Suprapubic skin (tissue), 4 donors: ENCODE measurements at places on chromosomes 3 and 15.

DNA sequence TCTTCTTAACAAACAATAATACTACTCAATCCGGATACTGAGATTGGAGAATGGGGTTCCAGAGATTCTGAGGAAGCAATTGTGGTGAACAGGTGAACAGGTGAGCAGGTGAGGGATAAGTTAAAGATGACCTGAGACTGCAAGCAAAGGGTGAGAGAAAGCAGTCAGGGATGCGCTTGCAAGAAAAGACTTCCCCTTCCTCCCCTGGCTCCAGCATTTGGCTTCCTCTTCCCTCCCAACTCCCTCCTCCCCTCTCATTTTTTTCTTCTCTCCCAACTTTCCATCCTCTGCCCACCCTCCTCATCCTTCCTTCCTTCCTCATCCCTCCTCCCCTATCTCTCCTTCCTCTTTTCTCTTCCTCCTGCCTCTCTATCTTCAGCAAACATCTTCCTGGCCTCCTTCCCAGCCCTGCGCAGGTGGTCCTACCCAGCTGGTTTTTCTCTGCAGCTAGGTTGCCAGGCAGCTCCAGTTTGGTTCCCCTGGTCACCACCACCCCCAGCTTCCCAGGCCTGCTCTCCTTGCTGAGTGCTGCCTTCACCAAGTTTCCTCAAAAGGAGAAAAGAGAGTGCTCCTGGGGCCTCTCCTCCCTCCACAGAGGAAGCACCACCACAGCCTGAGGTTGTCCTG lies 10.4 kb upstream of the VIPR1 start:
- DNase-seq = peak; percentile 44

- DNase-seq = no peak
Observed at GRCh38 chr15:68524753-68525584, 53.8 kb upstream of the CORO2B start.

DNA sequence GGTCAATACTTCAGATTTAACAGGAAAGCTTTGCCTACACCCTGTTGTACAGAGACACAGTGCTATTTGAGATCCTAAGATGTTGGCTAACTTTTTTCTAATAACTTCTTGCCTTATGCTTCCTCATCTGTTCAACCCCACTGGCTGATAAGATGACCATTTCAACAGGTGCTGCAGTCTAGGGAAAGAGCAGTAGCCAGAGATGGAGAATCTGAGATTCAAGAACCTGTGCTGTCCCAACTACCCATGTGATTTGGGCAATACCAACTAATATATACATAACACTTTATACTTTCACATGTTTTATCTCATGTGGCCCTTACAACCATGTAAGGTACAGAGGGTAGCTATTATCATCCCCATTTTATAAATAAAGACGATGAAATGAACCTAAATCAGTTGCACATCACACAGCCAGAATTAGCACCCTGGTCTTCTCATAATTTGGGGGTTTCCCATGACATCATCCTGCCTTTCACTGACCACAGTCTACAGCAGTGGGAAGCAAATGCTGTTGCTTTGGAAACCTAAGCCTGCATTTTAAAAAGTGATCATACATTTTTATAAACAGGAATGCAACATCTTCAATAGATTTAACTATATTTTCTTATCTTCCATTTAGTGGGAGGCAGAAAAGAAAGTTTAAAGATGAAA lies 9.7 kb downstream of the TTC23 start:
- DNase-seq = no peak

DNA sequence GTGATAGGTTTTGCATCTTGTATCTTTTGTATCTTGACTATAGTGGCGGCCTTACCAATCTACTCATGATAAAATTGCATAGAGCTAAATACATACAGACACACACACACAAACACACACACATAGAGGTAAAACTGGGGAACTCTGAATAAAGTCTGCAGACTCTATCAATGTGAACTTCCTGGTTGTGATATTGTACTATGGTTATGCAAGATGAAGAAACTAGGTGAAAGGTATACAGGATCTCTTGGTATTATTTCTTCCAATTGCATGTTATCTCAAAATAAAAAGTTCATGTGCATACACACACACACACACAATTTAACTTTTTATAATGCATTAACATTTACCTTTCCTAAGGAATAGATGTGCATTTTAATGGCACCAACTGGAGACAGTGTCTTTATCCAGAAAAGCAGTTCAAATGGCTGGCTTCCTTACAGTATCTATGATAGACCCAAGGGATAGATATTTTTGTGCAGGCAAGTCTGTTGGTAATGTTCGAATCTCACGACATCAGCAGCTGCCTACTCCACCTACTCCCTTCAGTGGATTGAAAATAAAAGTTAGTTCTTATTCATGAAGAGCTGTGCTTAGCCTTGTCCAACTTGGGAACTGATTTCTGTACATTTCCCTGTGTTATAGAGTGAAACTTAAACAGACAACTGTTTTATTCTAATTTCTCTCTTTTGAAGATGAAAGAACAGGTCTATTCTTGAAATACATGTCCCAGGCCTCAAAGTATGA lies 46.9 kb upstream of the SPRED1 start:
- no peak for DNase-seq

DNA sequence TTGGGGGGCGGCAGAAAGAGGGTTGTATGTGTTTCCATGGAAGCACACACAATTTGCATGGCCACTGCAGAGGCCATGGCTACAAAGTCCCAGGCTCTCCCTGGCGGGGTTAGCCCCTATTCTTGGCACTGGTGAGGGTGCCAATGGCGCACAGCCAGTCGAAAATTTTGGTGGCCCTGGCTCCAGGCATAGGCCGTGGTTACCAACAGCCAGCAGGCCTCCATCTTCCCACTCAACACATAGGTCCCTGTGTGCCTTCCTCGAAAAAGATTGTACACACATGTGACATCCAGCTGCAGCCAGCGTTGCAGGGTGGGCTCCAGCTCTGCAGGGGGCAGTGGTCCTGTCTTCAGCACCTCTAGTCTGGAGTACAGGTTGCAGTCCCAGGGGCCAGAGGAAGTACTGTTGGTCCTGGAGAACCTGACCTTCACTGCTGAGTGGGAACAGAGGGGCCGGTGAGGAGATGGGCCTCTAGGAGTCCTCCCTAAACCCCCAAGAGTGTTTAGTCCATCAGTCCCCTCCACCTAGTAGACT lies 7.1 kb downstream of the P4HTM start:
- DNase-seq = no peak

GRCh38 chr3:187430576-187430975 lies 62.4 kb downstream of the RTP4 start:
- no peak for DNase-seq

DNA sequence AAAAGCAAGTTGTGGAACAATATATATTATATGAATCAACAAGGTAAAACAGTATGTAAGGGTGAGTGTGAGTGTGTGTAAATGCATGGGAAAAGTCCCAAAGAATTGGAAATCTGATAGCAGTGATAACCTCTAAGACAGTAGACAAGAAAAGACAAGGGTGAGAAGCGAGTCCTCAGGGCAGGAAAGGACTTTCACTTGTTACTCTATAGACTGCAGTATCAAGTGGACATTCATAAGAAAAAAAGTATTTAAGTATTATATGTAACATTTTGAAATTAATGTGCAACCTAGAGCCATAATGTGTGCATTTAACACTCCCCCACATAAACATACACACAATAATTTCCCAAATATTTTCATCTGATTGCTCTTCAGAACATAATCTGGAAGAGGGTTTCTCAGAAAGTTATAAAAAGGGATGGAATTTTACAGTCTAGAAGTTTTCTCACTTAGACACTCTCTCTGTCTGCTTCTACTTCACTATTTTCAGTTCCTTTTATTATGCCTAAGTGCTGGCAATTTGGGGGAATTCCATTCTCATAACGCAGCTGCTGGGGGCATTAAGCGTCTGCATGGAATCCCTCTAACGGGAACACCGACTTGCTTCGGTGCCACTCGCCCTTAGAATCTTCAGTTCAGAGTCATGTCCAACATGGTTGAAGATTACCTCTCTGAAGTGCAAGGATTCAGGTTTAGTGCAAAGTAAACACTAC lies 50.0 kb upstream of the CDIN1 start:
- DNase-seq = no peak

DNA sequence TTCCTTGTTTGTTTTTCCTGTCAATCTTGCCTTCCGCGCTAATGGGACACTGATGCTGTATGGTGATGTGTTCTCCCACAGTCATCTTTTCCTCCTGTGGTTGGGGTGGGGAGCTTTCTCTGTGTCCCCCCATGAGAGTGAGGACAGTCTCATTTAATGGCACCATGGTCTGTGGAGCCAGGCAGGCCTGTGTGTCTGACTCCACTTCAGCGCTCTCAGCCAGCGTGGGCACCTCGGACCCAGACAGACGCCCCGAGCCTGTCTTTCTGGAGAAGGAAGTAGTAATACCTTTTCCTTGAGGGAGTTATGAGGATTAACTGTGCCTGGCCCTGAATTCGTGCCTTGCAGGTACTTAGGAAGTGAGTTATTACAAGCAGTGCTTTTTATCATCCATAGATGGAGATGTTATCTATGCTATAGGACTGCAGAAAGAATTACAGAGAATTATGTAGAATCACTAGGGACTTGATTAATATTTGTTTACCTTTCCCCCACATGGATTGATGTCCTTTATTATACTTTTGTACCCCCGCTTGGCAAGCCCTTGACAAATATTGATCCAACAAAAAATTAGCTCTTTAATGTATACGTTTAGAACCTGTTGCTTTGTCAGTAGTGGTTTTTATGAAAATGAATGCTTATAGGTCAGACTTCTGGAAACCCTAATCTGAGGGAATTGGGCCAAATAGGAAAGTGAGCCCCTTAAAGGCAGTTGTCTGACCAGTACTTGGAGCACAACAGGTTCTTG lies 152.4 kb downstream of the PGPEP1L start:
- DNase-seq = no peak

DNA sequence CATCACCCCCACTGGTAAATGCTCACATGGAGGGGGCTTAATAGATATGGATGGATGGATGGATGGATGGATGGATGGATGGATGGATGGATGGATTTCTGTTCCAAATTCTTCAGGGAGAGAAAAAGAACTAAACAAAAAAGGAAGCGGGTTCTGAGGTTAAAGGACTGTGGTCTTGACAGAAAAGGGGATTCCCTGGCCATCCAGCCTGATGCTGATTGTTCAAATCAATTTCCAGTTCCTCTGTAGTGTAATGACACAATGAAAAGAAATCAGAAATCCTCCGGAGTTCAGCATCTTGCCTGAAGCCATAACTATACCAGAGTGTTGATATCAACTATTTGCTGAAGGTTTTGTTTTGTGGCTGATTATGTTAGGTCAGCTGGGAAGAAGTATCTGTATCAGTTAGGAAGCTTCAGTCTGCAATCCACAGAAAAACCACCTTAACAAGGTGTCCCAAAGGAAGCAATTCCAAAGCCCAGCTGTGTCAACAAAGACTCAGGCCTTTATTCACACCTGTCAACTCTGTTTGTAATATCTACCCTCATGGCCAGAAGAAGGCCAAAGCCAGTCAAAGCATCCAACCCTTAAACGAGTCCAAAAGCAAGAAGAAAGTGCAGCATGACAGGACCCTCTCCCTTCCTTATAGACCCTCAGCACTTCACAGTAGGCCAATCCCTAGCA lies 24.5 kb upstream of the RASA2 start:
- no peak for DNase-seq
